NCI-H1092 (cell line): ENCODE measurements at places on chromosomes 3 and 15.

- no peak for DNase-seq
These were observed 9.0 kb downstream of the UROC1 start for GRCh38 chr3:126508564-126508964.

DNA sequence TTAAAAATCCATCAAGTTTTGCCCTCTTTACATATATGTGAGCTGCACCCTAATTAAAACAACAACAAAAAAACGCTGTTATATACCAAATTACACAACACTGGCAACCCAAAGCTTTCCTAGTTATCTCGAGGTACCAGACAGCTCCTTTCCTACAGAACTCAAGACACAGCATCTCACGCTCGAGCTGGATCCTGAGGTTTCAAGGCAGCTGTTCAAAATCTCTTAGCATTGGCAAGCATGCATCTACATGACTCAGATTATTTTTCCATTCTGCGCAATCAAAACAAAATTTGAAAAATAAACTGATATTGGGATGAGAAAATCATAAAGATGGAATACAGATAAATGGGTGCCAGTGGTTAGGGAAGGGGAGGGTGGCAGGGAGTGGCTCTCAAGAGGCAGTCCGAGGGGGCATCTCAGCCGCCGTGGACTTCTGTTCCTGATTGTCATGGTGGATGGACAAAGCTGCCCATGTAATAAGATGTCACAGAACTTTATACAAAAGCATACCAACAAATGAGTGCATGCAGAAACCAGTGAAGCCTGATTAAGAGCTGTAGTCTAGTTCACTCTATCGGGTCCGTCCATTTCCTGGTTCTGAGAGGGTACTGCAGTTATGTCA, 91.5 kb downstream of the ADAMTS17 start:
- DNase-seq: no peak

DNA sequence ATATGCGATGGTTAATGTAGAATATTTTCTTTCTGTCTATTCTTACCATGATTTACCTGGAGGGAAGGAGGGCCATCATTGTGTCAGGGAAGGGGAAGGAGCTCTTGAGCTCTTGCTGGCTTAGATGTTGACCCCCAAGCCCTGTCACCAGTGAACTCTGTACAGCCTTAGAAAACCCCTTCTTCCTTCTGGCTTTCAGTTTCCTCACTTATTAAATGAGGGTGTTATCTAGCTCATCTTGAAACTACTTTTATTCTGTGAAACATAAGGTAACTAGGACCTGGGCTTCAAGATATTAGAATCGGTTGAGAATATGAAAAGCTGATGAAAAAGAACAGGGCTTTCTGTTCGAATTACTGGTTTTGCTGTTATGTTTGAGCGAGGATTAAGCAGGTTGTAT, 25.1 kb upstream of the UTS2B start:
- no peak for DNase-seq

DNA sequence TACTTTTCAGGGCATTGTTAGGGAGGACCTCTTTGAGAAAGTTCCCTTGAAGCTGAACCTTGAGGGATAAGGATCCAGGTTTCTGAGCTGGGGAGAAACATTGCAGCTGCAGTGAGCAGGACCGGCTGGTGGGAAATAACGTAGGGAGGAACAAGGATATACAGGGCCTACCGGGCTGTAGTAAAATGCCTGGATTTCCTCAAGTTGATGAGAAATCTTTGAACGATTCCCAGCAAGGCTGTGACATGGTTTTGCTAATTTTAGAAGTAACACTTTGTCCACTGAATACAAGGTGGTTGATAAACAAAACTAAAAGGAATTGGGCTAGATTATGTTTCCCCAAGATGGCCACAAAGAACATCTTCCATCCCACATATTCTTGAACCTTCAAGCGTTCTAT, 137.0 kb upstream of the AGBL1 start:
- no peak for DNase-seq

DNA sequence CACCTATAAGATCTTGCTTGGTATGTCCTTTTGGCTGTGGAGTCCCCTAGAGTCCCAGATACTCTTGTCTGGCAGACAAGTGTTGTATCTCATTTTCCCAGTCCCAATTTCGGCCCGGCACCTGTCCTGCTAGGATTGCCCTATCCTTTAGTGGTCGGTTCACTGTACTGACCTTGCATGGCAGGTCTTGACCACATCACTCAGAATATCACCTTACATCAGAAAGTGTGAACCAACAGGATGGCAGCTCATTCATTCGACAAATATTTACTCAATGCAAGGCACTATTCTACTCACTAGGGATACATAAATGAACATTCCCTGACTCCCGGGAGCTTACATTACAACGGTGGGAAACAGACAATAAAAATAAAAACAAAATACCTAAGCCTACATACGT, 5.7 kb upstream of the CCDC80 start:
- DNase-seq: no peak

DNA sequence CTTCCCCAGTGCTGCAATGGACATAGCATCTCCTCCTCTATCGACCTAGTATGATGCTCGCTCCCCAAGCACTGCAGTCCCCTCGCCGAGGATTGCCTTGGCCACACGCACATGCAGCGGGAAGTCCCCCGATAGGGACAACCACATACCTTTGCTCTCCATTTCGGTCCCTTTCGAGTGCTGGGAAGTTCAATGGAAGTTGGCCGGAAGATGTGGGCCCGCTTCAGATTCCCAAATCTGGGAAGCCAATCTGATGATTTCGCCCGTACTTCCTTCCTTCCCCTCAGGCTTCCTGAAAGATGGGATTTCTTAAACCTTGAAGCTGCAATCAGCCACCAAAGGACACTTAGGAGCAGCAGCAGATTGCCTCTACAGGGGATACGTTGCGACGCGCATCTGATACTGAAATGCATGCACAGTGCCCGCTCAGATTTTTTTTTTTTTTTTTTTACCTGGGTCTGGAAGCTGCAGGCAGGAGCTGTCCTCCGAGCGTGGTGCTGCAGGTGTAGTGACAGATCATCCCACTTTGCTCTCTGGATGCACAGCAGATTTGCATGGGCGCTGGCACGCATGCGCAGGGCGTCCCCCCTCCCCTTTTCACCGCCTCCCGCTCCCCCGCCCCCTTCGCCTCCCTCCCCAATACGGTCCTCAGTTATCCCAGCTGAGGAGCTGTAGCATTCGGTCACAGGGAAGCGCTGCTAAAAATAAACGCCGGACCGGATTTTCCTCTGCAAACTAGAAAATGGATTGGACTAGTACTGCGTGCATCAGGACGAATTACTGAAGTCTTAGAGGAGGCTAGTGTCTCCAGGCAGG, at the start of gene FGF12:
FGF12 (minus strand) TSS at position 510 of the 816 bp plus-strand sequence.
- DNase-seq: peak; percentile 76

DNA sequence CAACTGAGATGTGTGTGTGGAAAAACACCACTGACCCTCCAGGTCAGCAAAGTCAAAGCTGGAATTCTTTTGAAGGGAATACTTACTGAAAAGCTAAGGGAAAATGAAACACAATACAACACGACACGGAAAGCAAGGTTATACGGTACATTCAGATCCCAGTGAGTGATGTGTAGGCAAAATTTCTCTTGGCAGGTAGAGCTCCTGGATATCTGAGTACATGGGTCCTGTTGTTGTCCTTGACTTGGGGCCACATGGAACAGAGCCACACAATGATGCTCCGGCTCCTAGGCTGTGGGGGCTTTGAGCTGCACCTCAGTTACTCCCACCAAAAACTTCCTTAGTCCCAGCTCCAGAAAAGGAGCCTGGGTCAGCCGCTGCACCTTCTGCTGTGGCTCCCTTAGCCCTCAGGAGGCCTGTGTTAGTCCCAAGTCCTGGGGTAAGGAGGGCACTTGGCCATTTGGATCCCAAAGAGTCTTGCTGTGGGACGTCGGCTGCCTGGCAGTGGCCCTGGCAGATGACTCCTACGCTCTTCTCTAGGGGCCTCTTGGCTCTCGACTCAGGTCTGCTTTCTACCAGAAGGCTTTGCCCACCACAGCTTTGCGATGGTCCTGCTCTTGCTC, 95.6 kb downstream of the ADCY5 start:
- DNase-seq: no peak

DNA sequence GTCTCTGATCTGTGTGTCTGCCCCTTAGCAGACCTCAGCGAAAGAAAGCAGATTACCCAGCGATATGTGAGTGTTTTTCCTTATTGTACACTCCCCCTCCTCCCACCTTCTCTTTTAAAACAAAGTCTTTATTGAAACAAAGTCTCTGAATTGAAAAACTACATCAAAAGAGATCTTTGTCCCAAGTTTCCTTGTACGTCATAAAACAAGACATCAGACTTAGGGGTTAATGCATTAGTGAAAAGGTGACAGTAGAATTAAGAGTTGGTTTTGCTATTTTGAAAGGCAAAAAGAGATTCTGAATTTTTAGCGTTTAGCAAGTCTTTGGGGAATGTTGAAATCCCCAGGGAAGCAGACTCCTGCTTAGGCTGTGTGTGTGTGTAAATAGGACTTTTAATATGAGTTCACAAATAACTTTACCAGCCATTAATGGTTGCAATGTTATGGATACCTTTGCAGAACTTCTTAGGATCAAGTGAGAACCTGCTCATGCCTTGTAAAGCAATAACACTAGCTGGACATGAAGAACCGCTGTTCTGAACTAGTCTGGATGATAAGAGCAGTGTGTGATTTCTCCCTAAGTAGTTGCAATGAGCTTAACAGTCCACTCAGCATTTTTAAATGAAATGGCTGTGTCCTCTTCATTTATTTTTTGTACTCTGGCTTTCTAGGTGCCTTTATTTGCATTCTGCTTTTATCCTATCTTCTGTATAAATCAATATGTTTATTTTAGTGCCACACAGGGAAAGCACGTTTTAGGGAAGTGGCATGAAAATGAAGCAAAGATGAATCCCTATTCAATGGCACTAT, 136.6 kb downstream of the MCTP2 start:
- no peak for DNase-seq

GRCh38 chr15:71294251-71294910, 179.1 kb downstream of the THSD4 start:
- DNase-seq: no peak

DNA sequence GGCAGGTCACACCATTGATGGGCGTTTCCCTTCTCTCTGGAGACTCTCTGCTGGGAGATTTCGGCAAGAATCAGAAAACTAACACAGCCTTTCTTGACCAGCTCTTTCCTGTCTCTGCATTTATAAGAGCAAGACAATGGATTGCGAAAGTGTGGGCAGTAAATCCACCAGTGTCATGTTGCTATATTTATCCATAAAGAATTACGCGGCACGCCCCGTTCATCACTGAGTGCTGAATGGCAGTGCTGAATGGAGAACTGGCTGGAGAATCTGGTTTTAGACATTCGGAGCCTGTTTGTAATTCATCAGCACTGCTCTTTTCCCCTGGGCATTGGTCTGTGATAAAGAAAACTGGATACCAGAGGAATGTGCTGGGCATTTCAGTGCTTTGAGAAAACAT, 2.0 kb upstream of the CEMIP start:
- DNase-seq: no peak

DNA sequence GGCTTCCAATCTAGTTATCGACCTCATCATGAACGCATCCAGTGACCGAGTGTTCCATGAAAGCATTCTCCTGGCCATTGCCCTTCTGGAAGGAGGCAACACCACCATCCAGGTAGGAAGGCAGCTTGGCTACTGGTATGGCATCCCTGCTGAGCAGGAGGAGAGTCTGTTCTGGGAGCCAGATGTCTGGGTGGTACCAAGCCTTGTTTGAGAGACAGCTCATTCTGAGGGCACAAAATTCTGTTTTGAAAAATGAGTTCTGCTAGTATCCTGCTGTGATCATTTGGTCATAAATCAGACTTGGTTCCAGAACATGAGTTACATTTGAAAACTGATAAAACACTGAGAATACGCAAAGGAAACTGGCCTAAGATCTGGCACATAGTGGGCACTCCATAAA, 242.1 kb downstream of the ITPR1 start:
- no peak for DNase-seq

DNA sequence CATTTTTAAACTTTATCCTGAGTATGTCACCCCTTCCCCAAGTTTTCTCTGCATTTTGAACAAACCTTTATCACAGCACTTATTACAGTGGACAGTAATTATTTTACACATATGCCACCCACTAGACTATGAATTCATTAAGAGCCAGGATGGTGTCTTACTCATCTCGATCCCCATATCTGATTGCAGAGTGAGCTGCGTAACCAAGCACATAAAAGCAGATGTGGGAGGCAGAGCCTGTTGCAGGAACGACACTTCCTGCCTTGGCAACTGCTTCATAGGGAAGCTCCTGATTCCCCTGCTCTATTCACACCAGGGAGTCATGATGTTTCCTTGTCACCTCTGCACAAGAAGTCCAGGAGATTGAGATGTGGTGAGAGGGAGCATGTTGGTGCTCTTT, 91.1 kb downstream of the MINAR1 start:
- DNase-seq: no peak

DNA sequence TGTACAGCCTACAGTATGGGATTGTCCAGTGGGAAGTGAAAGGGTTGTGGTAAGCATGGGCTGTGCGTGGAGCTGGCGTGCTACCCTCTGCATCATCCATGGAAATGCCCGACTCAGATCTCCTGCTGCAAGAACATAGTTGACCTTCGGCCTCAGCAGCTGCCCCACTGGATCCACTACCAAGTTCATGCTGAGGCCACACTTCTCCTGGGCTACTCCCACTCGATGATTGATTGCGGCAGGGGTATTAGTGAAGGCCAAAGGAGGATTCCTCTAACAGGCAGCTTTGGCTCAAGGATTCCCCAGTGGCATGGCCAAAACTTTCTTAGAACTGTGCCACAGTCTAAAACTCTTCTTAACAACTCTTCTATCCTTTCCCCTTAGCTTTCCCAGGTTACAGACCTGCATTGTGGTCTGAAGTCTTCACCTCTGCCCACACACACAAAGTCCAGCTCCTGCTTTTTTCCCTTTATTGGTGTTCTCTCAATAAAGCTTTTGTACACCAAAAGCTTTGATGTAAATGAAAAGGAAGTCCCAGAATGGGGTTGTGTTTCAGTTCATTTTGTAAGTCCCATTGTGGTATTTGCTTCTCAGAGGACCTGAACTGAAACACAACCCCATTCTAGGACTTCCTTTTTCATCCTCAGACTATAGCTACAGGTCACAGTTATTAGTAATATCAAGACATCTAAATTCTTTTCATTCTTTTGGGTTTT, 4.9 kb upstream of the TBC1D5 start:
- no peak for DNase-seq

GRCh38 chr3:186466391-186466974, 77.7 kb downstream of the CRYGS start:
- DNase-seq: no peak

GRCh38 chr3:30811151-30811795, 83.2 kb downstream of the GADL1 start:
- DNase-seq: no peak

DNA sequence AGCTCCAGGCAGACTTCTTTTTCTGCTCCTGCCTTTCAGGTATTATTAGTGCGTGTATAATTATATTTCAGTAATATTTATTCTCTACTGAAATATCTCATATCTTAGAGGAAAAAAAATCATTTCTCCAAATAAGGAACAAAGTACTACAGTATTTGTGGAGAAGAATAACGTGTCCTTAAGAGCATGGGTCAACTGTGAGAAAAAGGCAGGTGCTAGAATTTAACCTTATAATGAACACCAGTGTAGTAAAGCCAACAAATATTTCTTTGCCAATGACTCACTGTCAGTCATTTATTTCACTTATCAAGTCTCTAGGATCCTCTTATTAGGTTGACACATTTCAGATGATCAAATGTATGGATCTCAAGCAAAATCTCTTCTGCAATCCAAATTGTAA, 183.4 kb downstream of the GREM1 start:
- no peak for DNase-seq
